ENCODE measurements at places on chromosomes 6 and 20.

GRCh38 chr20:21019468-21019813, 86.7 kb downstream of the LINC00237 start:
- DNase-seq = no peak

DNA sequence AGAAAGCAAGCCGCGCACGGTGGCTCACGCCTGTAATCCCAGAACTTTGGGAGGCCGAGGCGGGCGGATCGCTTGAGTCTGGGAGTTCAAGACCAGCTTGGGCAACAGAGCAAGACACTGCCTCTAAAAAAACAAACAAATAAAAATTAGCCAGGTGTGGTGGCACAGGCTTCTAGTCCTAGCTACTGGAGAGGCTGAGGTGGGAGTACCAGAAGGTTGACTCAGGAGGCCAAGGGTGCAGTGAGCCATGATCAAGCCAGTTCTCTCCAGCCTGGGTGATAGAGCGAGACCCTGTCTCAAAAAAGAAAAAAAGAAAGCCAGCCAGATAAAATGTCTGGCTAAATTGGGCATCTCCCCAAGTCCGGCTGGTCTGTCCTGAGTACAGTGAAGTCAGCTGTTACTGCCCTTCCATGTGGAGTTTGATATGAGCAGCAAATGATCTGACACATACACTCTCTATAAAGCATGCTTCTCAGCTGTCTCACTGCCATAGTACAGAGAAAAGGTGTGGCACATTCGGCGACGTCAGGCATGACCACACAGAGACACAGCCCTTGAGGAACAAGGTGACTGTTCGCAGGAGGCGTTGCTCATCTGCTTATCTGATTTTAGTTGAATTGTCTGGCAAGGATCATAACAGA, 13.0 kb downstream of the CD83 start:
- DNase-seq = no peak

GRCh38 chr6:130381459-130382380, 15.9 kb downstream of the TMEM200A start:
- no peak for DNase-seq

DNA sequence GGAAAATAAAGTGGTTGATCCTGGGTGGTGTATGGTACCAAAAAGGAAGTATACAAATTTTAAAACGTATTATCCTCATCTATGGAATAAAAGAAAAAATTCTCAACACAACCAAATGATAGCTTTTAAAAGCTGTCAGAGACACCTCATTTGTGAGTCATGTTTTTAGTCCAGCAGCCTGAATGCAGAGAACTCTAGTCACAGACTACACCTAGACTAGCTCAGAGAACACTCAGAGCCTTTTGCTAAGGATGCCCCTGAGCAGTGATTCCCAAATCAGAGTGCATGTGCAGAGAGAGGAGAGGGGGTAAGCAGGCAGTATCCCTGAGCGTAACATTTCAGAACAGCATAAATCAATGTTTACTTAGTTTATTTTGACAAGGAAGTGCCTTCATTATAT, 809.3 kb downstream of the HACE1 start:
- DNase-seq = no peak

- DNase-seq = no peak
Measured at GRCh38 chr6:31592396-31592771, 422 bp downstream of the NCR3 start.

GRCh38 chr6:25962149-25963127, at the start of gene TRIM38:
TSS of gene TRIM38 (plus strand) at chr6:25962802. CDS start at chr6:25966523, 3,721 bp downstream.
- DNase-seq = peak; percentile 6

DNA sequence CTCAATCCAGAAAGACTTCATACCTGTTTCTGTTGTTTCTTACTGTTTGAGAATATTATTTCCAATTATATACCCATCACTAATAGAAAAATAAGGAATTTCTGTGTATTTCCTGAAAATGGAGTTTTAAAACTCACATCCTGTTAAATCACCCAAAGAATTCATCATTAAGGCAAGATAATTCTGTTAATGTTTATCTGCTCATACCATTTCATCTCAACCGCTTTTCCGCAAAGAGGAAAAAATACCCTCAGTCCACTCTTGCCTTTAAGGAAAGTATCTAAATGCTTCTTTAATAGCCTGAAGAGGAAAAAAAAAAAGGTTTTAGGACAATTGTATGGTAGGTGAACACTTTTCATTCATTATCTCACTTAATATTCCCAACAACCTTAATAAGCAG, 7.3 kb downstream of the TPMT start:
- DNase-seq = no peak

- no peak for DNase-seq
Measured at GRCh38 chr6:71211799-71212198, 76.8 kb upstream of the OGFRL1 start.

DNA sequence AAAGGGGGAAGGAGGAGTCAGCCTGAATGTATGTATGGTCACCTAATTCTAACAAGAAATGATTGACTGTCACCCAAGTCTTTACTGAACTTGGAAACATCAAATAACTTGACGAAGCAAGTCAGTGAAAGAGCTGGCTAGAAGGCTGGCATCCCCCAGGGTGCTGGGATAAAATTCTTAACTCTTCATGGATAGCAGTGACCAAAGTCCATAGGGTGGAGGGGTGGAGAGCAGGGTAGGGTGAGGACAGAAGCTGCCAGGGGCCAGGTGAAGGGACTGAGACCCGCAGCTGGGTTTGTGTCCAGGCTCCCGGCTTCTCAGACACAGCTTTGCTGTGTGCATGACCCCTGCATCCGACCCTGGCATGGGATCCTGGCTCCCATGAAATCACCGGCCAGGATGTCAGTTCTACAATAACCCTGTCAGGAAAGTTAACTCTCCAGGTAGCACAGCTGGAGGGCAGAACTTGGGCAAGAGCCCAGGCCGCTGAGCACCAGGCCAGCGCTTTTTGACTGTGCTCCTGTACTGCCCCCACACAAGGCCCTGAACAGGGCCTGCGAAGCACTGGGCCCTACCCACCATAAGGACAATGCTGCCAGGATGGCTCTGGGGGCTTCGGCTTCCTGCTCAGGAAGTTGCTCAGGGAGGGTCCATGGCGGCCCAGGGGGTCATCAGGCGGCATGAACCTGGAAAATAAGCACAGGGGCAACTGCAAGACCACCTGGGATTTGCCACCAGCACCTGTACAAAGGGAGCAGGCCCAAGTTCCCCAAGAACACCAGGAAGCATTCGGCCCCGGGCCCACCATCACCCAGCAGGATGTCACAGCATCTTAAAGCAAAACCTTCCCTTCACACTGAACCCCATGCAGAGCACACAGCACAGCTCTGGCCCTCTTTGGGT, 32.5 kb downstream of the ZC3H12D start:
- DNase-seq = no peak

Measured in NCI-H187 (cell line).